ENCODE measurements at places on chromosomes 5 and 9. TPM values are rescaled to one million over a fixed set of nuclear protein-coding genes. Genes with fewer than 3 reads are reported as not detected.

The PAIP1 gene
- total RNA-seq, result 120 TPM

The ZBED3 gene
- 4.7 TPM for total RNA-seq

The IL4 gene
- total RNA-seq, result not detected

The SURF4 gene
- 325 TPM for total RNA-seq

The GBGT1 gene
- total RNA-seq, result 14.1 TPM

The ANGPTL2 gene
- 22.1 TPM for total RNA-seq

The SH3TC2 gene
- total RNA-seq, result 9.0 TPM

The MGAT4B gene
- 144 TPM for total RNA-seq

The AHRR gene
- total RNA-seq, result 6.8 TPM

The AMACR gene
- total RNA-seq, result 9.0 TPM

The OBP2B gene
- not detected for total RNA-seq

The TRIM7 gene
- 15.4 TPM for total RNA-seq

The PCDHA1 gene
- total RNA-seq, result not detected

The TAS2R1 gene
- not detected for total RNA-seq

The CTXN3 gene
- not detected for total RNA-seq

The CBY3 gene
- not detected for total RNA-seq

The IL9 gene
- not detected for total RNA-seq

The ZNF658 gene
- total RNA-seq, result 5.5 TPM

The TEX48 gene
- total RNA-seq, result not detected

The SERF1A gene
- 15.4 TPM for total RNA-seq

The SPATA31A3 gene
- total RNA-seq, result not detected

The PCDHA12 gene
- under 0.01 TPM for total RNA-seq

The GNA14 gene
- 5.2 TPM for total RNA-seq

The ANKRD34B gene
- total RNA-seq, result not detected

The PCDHA7 gene
- total RNA-seq, result 0.07 TPM

The RETREG1 gene
- total RNA-seq, result 0.27 TPM

The SKP1 gene
- 323 TPM for total RNA-seq

The IER5L gene
- total RNA-seq, result 5.5 TPM

The SRP19 gene
- total RNA-seq, result 97.2 TPM

The SPOCK1 gene
- total RNA-seq, result 216 TPM

The DMRT2 gene
- not detected for total RNA-seq

The IL12B gene
- total RNA-seq, result not detected

The KIAA0825 gene
- total RNA-seq, result 2.8 TPM

The FAM53C gene
- total RNA-seq, result 34.4 TPM

The ERBIN gene
- 100 TPM for total RNA-seq

The DMRTA1 gene
- 0.27 TPM for total RNA-seq

The FOXD1 gene
- total RNA-seq, result not detected

All from thoracic aorta endothelial cell (primary cell).